Glutamatergic neuron (in vitro differentiated cells): ENCODE measurements at places on chromosomes 5 and 9. TPM values are rescaled to one million over a fixed set of nuclear protein-coding genes. Genes with fewer than 3 reads are reported as not detected.

DNA sequence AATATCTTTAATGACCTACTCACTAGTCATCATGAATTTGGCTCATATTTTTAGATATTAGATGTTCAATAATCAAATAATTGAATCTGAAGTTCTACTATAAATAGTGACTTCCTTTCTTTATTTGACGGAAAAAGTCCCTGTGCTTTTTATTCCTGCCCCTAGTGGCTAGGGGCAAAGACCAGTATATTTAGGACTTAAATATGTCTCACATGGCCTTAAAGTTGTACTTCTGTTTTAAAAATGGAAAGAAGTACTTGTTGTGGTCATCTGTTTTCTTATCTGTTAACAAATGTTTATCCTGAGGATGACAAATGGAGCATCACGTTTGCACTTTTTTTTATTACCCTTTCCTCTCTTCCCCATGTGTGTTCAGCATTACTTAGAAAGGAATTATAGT, 89.2 kb upstream of the GRHPR start:
- DNase-seq: no peak

- DNase-seq: no peak
Observed at GRCh38 chr9:79940919-79941318, 369.2 kb downstream of the TLE4 start.

- DNase-seq: no peak
Observed at GRCh38 chr5:89293810-89294209, 410.8 kb upstream of the MEF2C start.

The KIF24 gene
- total RNA-seq: 0.78 TPM

The KIAA1191 gene
- 203 TPM for total RNA-seq
